ENCODE measurements at places on chromosomes 13 and 19.

- DNase-seq: no peak
Measured at GRCh38 chr19:36986601-36987000, 70.5 kb downstream of the ZNF568 start.

DNA sequence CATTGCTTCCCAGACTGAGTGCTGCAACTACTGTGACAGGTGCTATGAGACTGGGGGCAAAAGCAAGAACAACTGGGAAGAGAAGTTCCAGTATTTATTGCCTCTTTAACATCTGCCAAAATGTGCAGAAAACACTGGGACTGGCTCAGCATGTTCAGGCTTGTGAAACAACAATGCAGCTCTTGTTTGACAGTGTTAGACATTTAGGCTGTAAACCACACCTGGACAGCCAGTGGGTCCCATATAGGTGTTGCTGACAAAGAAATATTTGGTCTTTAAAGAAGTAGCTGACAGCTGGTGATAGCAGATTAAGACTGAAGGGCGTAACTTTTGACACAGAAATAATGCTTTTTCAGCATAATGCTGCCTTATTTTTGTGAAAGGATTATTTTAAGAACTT lies 88.1 kb downstream of the STOML3 start:
- no peak for DNase-seq

DNA sequence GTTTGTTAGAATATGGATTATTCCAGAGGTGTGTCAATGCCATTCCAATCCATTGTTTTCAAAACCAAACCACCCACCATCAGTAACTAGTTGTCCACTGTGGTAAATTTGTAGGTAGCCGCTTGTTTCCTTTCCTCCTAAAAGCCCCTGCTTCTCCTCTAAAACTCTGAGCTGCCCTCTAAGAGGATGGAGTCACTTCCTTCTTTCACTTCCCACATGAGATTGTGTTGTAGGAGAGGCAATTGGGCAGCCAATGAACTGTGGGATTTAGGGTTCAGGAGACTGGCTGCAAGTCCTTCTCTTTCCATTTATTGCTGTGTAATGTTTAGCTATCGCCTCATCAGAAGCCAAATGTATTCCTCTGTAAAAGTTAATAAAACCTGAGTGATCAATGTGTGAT lies 49.9 kb upstream of the RFXAP start:
- no peak for DNase-seq

DNA sequence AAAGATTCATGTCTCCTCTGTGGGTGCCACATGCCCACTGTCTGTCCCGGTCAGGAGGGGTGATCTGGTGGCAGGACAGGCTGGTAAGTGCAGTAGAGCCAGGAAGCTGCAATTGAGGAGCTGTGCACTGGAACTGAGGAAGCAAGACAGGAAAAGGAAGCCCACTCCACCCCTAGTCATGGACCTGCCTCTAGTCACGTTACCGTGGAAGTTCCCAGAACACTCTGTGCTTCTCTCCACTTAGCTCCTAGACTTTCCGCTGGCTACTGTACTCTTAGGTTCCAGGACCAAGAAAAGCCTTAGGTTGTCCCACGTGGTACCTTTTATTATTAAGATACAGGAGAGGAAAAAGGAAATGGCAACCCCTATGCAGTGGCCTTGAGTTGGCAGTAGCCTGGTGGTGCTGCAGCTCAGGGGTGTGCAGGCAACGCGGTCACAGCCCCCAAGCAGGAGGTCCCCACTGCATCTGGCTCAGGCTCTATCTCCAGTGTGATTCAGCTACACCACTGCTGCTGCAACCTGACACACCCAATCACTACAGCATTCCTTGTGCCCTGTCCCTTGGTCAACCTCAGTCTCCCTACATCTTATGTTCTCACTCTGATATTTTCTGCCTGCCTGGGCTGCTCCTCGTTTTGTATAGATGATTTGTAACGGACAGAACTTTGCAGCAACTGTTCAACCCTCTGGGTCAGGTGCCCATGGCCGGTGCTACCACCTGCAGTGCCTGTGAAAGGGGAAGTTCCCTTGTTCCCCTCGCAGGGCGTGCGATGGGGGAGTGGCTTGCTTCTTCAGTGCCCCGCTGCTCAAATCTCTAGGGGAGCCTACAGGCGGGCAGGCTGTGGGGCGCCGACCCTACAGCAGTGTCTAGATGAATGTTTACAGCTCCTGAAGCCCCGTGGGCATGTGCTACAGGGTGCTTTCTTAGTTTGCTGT lies 24.4 kb upstream of the GPR12 start:
- no peak for DNase-seq

GRCh38 chr13:110957181-110957884 lies 42.5 kb upstream of the ANKRD10 start:
- DNase-seq: no peak

Data from RWPE2 (cell line).